ENCODE measurements at places on chromosomes 1 and 21.
A peak's percentile ranks its signal among the peaks of the same experiment; 100 is the strongest.

GRCh38 chr1:183498342-183498991 is 26.2 kb downstream of the SMG7 start:
- H3K4me1 ChIP-seq: peaks cover 41% of the 10 kb centered on the region
- no peak for DNase-seq
- peaks cover 3% of the 10 kb centered on the region for H3K36me3 ChIP-seq
- H3K27ac ChIP-seq: peak overlapping the region; percentile 67
- peak overlapping the region; percentile 52 for H3K4me3 ChIP-seq

- no peak overlapping the region for H3K4me3 ChIP-seq
- peaks cover 7% of the 10 kb centered on the region for H3K4me1 ChIP-seq
- no peak overlapping the region for H3K27ac ChIP-seq
- DNase-seq: no peak
- H3K36me3 ChIP-seq: peaks cover 4% of the 10 kb centered on the region
Measured at GRCh38 chr1:184953600-184954219, 20.6 kb downstream of the NIBAN1 start.

- peaks cover 17% of the 10 kb centered on the region for H3K4me1 ChIP-seq
- no peak overlapping the region for H3K4me3 ChIP-seq
- no peaks in the 10 kb centered on the region for H3K36me3 ChIP-seq
- peaks cover 18% of the 10 kb centered on the region for H3K27me3 ChIP-seq
- DNase-seq: no peak
Measured at GRCh38 chr21:38249256-38249655, 7.5 kb upstream of the KCNJ15 start.

GRCh38 chr21:36807422-36807928 is 108.6 kb downstream of the SIM2 start:
- no peak overlapping the region for H3K4me3 ChIP-seq
- H3K27me3 ChIP-seq: no peaks in the 10 kb centered on the region
- H3K36me3 ChIP-seq: no peaks in the 10 kb centered on the region
- H3K4me1 ChIP-seq: no peaks in the 10 kb centered on the region
- no peak overlapping the region for H3K27ac ChIP-seq

- no peak overlapping the region for H3K4me3 ChIP-seq
- H3K27ac ChIP-seq: no peak overlapping the region
- no peaks in the 10 kb centered on the region for H3K27me3 ChIP-seq
- no peak for DNase-seq
- H3K4me1 ChIP-seq: no peaks in the 10 kb centered on the region
Measured at GRCh38 chr1:245875581-245876261, 631.4 kb downstream of the SMYD3 start.

DNA sequence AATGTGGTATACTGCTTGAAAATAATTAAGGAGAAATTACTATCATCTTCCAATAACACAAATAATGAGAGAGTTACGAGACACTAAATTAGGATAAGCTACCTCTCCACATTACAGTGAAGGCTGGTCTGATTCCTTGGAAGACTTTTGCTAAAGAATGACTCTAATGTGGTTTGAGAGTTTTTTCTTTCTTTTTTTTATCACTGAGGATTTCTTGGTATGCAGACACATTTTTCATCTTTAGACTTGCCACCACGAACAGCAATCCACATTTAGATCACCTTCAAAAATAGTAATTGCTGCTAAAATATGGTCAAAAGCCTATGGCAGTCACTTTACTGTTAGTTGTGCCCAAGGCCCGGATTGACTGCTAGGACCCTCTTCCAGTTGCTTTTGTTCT is 16.6 kb upstream of the TMEM35B start:
- no peak for DNase-seq
- no peak overlapping the region for H3K4me3 ChIP-seq
- H3K27me3 ChIP-seq: no peaks in the 10 kb centered on the region

DNA sequence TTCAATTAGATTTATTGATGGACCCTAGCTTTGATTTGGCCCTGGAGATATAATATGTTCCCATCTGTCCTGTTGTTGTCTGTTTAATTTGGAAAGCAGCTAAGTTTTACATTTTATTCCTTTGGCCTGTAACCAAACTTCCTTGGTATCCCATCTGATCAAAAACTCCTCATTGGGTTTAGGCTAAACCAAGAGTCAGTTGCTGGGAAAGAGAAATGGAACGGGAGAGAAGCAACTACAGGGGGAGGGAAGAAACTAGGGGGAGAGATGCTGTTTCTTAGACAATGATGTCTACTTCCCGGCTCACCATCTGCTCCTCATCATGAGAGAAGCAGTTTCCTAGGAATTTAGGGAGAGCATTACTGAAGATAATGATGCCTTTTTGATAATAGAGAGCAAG is 141.8 kb downstream of the SYT2 start:
- DNase-seq: no peak
- H3K4me3 ChIP-seq: no peak overlapping the region
- H3K4me1 ChIP-seq: peaks cover 12% of the 10 kb centered on the region
- H3K36me3 ChIP-seq: peaks cover 5% of the 10 kb centered on the region
- no peaks in the 10 kb centered on the region for H3K27me3 ChIP-seq

DNA sequence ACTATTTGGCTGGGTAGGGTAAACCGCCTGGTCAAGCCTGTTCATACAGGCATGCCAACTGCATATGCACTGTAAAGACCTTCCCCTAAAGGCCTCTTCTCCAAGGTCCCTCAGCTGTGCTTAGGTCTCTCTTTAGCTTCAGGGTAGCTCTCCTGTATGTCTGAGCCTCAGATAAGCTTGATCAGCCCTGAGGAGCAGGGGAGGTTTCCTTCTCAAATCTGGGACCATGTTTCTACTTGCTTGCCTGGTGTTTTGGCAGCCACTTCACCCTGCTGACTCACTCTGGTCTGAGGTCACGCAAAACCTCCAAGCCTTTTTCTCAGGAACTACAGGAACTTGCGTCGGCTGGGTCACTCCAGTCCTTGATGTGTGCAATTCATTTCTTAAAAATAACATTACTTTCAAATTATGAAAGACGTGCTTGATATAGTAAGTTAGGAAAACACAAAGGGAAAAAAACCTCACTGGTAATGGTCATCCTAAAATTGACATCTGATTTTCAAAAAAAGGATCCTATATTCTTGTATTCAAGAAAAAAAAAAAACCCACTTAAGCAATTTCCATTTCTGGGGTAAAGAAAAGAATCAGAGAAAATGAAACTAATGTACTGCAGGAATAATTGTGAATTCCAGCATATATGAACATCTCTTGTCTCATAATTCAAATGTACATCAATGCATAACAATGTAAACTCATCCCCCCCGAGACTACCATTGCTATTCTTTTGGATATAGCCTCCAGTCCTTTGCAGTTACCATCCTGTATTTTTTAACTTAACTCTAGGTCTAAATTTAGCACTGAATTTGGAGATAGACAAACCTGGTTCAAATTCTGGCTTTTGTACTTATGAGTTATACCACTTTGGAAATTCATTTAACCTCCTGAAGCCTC is 24.8 kb upstream of the RNF19B start:
- DNase-seq: no peak
- H3K4me1 ChIP-seq: peaks cover 50% of the 10 kb centered on the region
- H3K27me3 ChIP-seq: peaks cover 1% of the 10 kb centered on the region
- peaks cover 2% of the 10 kb centered on the region for H3K36me3 ChIP-seq
- peak overlapping the region; percentile 49 for H3K4me3 ChIP-seq
- H3K27ac ChIP-seq: peak overlapping the region; percentile 17

DNA sequence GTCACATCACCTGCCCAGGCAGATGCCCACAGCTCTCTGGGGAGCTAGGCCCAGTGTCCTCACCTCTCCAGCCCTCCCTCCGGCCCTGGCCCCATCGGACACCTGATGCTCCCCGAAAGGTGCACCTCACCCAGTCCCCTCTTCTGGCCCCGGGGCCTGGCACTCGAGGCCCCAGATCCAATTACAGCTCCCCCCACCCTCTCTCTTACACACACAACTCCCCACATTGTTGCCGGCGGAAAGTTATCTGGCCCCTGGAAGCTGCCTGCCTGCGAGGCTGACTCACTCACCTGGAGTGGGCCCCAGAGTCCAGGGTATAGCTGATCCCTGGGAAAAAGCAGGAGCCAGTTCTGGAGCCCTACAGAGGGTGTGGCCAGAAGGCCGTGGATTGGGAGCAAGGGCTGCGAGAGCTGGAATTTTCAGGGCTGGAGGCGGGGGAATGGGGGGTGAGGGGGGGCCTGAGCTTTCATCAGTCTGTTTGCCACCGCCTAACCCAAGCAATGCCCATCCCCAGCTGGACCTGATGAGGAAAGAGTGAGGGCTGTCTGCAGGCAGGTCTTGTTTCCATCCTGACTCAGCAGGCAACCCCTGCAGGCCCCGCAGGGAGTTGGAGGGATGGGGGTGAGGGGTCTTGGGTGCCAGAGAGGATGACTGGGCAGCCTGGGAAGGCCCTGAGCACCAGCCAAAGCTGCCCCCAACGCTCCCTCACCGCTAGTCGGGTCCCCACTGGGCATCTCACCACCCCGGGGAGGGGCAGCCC is 948 bp downstream of the FBXO2 start:
- peak overlapping the region; percentile 48 for H3K4me3 ChIP-seq
- peak overlapping the region; percentile 12 for H3K27ac ChIP-seq
- peaks cover 19% of the 10 kb centered on the region for H3K4me1 ChIP-seq
- H3K36me3 ChIP-seq: peaks cover 12% of the 10 kb centered on the region
- no peak for DNase-seq

DNA sequence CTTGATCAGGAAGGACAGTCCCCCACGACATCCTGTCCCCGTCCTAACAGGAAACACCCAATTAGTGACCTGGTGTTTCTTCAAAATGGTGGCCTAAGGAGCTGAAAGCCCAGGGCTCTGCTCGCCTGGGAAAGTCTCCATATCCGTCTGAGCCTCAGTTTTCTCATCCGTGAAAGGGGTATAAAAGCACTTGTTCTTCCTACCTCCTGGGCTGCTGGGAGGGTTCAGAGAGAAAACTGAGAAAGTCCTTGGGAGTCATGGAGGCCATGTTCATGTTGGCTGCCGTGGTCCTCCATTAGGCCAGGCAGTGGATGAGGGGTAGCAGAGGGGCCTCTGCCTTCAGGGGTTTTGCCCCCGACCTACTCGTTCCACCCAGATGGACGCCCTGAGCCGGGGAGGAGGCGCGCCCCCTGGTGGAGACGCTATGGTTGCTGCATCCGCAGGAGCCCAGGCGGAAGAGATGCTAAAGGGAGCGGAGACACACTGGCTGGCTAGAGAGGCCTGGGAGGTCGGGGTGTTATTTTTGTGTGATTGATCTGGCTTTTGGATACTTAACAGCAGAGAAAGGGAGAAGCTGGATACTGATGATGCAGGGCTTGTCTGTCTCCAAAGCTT is 113.5 kb downstream of the PRDM2 start:
- H3K4me3 ChIP-seq: no peak overlapping the region
- H3K36me3 ChIP-seq: no peaks in the 10 kb centered on the region
- peak; percentile 68 for DNase-seq

DNA sequence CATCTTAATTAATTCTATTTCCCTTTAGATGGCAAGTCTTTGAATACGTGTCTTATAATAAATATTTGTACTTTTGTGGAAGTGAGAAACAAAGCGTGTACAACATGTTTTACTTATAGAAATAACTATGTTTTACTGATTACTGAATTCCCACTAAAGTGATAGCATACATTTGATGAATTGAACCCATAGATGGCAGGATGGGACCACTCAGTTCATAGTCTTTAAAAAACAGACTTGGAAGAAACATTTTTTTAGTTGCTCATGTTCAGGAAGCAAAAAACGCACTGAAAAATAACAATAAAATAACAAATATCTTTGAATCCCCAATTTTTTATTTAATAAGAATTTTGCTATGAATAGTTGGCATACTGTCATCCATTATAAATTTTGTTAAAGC is 507.1 kb upstream of the ZRANB2 start:
- no peaks in the 10 kb centered on the region for H3K27me3 ChIP-seq
- no peak overlapping the region for H3K4me3 ChIP-seq
- no peaks in the 10 kb centered on the region for H3K36me3 ChIP-seq
- no peak for DNase-seq
- no peaks in the 10 kb centered on the region for H3K4me1 ChIP-seq
- H3K27ac ChIP-seq: no peak overlapping the region

- H3K36me3 ChIP-seq: no peaks in the 10 kb centered on the region
- H3K4me3 ChIP-seq: no peak overlapping the region
- H3K27ac ChIP-seq: no peak overlapping the region
- DNase-seq: no peak
- no peaks in the 10 kb centered on the region for H3K4me1 ChIP-seq
Measured at GRCh38 chr1:177780096-177780700, 189.7 kb downstream of the SEC16B start.

DNA sequence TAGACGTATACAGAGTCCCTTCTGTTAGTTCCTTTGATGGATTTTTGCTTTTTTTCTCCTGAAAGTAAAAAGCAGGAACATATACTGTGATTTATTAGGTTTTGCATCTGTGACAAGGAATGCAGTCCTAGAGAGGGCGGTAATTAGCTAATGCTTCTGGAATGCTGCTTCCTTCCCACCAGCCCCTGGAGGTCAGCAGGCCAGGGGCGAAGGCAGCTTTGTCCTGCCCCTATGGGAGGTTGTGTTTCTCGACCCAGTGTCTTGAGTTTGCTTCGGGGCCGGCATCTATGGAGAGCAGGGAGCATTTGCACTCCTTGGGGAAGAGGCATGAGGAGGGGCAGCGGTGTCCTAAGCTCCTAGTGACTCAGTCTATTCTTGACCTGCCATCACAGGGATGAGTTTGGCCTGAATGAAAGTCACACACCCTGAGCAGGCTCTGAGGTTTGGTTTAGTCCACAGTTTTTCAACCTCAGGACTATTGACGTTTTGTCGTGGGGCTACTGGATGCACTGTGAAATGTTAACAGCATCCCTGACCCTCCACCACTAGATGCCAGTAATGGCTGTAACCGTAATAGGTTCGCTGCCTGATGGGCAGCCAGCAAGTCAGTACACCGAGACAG is 85.0 kb upstream of the KCNJ15 start:
- no peaks in the 10 kb centered on the region for H3K36me3 ChIP-seq
- H3K27me3 ChIP-seq: no peaks in the 10 kb centered on the region
- H3K4me3 ChIP-seq: no peak overlapping the region
- H3K27ac ChIP-seq: no peak overlapping the region

DNA sequence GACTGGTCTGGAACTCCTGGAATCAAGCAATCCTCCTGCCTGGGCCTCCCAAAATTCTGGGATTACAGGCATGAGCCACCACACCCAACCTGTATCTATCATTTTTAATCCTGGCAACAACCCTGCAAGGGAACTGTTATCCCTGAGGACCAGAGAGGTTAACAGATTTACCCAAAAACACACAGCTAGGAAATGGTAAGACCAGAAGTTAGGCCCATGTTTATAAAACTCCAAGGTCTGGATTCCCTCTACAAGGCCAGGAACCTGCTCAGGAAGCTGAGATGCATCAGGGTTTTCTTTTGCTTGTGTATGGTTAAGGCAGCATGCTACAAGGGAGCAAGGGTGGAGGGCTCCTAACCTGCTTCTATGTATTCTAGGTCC is 17.8 kb upstream of the TTC39A start:
- no peak overlapping the region for H3K27ac ChIP-seq
- peaks cover 32% of the 10 kb centered on the region for H3K27me3 ChIP-seq

DNA sequence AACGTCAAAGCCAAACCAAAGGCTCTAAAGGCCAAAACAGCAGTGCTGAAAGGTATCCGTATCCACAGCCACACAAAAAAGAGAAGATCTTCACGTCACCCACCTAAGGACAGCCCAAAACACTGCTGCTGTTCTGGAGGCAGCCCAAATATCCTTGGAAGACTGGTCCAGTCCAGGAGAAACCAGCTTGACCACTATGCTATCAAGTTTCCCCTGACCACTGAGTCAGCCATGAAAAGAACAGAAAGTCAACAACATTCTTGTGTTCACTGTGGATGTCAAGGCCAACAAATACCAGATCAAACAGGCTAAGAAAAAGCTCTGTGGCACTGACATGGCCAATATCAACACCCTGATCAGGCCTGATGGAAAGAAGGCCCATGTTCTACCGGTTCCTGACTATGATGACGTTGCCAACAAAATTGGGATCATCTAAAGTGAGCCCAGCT is 32.1 kb downstream of the ARID4B start:
- H3K27ac ChIP-seq: no peak overlapping the region
- H3K27me3 ChIP-seq: no peaks in the 10 kb centered on the region
- no peak for DNase-seq
- peaks cover 20% of the 10 kb centered on the region for H3K36me3 ChIP-seq
- H3K4me3 ChIP-seq: no peak overlapping the region
